RPMI8226 (cell line): ENCODE measurements at places on chromosomes 7 and 10.

DNA sequence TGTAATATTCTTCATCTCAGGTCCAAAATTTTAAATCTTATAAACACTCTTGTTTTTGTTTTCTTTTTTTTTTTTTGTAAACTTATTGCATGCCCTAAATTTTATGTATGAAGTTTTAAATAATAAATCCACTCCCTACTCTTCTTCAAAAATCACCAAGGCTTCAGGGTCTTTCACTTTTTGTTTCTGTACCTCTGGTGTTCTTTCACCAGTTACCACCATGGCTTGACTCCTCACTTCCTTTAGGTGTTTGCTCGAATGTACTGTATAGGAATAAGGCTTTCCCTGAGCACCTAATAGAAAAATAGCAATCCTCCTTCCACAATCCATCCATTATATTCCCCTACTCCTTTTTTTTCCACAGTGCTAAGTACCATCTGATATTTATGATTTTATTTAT, 962.8 kb upstream of the POT1 start:
- no peak for DNase-seq

GRCh38 chr7:20954711-20955619, 168.3 kb upstream of the SP8 start:
- no peak for DNase-seq

DNA sequence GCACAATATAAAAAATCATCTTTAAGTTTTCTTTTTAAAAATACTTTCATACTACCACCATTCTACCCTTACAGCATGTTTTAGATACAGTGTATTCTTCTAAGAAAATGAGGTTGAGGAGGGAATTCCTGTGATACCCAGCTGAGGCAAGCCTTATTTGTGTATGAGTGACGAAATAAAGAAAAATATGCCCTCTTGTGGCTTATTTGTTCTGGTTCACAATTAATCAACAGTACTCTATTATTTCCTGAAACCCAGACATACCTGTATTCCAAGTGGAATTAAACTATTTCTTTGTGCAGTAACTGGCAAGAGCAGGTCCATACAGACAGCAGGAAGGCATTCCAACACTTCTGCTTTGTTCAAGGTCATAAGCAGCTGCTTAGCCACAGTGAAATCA, 4.5 kb upstream of the SEMA3D start:
- no peak for DNase-seq

GRCh38 chr7:150515248-150516147, 826 bp downstream of the GIMAP7 start:
- DNase-seq: no peak

- no peak for DNase-seq
Measured at GRCh38 chr7:138460176-138460648, at the start of gene TRIM24. Gene TRIM24, plus strand, starts transcription at chr7:138460259. Its CDS starts 290 bp downstream, at chr7:138460549.

DNA sequence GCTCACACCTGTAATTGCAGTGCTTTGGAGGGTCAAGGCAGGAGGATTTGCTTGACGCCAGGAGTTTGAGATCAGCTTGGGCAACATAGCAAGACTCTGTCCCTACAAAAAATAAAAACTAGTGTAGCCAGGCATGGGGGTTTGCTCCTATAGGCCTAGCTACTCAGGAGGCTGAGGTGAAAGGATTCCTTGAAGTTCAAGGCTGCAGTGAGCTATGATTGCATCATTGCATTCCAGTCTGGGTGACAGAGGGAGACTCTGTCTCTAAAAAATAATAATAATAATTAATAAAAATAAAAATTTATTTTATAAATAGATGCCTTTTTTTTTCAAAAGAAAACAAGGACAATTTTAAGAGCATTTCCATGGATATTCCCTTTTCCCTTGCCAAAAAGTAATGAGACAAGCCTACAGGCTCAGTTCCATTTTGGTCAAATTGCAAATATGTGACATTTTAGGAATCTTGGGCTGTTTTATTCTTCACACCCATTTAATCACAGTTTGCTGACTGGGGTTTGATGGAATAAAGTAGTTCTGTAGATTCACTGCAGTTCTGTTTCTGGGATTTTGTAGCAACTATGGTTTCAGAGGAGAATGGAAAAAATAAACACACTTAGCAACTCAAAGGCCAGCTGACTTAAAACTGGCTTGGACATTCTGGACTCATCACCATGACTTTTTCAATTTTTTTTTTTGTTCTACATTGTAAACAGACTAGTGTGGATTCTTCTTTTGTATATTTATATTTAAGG, 48.4 kb upstream of the ARHGAP21 start:
- DNase-seq: no peak

DNA sequence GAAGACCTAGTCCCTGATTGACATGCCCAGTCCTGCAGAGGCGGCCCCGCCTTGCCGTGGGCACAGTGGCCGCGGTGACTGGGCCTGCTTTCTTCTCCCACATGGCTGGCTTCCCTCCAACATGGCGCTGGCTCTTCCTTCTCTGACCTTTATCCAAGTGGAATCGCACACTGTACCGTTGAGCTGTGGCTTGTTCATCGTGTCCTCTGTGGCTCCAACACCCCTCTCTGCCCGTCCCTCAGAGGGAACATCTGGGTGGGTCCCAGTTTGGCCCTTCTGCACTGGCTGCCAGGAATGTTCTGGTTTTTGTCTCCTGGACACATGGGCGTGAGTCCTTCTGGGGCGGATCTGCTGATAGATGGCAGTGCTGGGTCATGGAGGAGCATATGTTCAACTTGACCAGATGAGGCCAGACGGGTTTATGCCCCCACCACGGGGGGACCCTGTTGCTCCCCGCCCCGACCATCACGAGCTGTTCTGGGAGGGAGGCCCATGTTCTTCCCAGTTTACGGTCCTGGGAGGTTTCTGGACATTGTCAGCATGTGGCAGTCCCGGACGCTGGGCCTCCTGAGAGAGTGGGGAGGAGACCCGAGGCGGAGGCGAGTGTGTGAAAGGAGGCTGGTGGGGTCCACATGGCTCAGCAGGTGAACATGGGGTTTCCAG, 63.5 kb downstream of the LHPP start:
- peak; percentile 21 for DNase-seq

DNA sequence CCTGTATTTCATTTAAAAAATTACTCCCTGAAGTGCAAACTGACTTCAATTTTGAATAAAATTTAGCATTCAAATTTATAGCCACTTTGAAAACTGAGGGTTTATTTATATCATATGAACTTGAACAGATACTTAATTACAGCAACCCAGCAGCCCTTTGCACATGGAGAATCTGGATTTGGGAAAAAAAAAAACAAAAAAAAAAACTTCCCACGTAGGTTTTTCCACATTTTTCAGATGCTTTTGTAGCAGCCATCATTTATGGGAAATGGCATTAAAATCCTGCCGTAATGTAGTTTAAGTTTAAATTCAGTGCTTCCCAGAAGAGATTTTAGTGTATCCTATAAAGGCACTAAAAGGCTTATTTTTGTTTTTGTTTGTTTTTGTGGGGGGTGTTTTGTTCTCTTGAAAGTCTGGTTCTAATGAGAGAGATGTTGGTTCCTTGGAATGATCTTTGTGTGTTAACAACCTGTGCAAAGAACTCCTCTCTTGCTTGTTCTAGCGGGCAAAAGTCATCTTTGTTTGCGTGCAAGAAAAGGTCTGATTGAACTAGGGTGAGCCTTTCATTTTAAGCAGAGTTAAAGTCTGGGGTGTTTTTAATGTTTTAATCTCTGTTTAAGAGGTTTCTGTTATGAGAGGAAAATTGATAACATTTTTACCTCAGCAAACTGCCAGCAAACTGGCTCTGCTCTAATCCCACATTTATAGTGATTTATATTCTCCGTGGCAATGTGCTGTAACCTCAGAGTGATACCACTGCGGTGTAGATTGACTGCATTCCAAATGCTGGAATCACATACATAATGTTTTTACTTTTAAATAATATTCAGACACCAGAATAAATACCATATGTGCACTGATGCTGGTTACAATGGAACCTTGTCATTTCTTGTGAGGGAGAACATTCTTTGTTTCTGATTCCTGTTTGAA, 105.5 kb downstream of the WNT2 start:
- no peak for DNase-seq

DNA sequence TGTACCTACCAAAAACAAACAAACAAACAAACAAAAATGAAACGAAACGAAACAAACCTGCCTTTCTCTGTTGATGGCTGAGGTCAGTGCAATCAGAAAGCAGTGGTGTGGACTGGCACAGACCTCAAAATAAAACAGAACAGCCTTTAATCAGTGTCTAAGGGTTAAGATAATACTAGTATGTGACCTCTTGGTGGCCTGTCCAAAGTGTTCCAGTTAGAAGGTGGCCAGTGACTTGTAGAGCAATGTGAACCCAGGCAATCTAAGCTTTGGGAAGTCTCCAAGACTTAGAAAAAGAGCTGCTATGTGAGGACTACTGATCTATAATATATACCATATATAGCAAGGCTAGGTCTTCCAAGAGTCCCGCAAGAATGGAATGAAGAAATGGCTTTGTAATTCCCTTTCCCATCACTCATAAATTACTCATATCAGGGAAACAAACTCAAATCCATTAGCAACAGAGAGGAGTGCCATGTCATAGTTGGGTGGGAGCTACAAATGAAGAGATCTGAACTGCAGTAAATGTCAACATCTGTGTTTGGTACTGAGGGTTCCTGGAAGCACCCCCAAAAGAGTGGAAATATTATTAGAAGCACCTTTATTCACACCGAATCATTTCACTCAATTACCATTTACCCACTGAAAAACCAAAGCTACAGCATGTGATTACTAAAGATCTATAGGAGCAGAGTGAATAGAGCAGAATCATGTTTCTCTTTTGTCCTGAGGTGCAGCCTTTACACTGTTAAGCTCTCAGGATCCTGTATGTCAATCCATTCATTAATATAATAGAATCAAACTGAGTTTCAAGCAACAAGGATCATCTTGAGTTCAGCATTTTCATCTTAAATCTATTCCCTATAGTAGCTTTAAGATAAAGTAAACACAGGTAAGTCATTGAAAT, 28.0 kb downstream of the ABLIM1 start:
- no peak for DNase-seq

- peak; percentile 65 for DNase-seq
Measured at GRCh38 chr7:151381348-151382078, 28.3 kb downstream of the WDR86 start.

- no peak for DNase-seq
Measured at GRCh38 chr7:141631525-141631924, 70.4 kb downstream of the DENND11 start.

- no peak for DNase-seq
Measured at GRCh38 chr7:44121761-44122420, 1.5 kb downstream of the POLD2 start.

- DNase-seq: no peak
Measured at GRCh38 chr7:347644-348479, 57.9 kb downstream of the FOXL3 start.

DNA sequence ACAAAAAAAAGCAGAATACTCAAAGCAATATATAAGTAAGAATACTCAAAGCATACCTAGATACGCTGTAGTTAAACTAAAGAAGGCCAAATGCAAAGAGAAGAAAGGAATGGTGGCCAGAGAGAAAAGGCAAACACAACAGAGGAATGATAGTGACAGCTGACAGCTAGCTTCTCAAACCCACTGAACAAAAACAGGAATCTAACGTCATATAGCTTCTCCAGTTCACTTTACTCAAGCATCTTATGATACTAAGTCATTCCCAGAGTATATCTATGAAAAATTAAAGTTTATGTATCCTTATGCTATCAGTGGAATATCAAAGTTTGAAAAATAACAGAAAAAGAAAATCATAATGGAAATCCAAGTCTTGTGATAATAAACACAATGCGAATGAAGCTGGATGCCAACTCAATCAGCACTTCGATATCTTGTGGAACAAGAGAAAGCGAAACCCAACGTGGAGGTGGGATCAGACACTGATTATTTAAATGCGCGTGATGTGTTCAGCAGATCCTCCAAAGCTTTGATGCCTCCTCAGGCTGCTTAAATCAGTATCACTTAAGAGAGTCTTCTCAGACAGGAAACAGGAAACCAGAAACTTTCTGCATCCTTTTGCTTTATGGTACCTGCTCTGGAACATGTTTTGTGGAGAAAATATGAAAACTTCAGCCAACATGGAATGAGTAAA, 102.8 kb downstream of the PIP4K2A start:
- no peak for DNase-seq

DNA sequence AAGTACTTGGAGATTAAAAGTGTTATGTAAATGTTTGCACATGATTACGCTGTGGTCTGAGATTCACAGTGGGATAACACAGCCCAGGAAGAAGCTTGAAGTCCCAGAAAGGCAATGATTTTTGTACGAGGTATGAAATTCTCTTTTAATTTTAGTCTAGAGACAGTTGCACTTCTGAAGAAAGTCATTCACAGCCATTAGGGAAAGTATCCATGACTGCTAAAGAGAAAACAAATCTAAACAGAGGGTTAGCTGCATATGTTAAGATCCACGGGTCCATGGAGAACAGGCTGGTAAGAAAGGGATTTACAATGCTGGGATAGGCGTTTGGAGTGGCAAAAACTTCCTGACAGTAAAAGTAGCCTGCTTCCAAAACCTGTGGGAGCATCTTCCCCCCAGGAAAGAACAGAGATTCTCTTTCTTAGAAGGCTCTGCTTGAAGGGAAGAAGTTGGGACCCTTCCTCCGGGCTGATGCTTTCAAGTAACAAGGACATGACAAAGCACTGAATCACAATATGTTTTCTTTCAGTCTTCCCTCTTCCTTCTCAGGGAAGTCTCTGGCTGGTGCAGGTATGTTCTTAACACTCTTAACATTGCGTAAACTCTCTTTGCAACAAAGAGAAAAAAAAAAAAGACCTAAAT, 220.8 kb upstream of the CELF2 start:
- DNase-seq: no peak

- no peak for DNase-seq
Measured at GRCh38 chr10:13674645-13675588, 88.2 kb downstream of the PRPF18 start.

- DNase-seq: no peak
Measured at GRCh38 chr10:78588194-78588811, 480.5 kb upstream of the ZMIZ1 start.

GRCh38 chr7:128986609-128987008, 48.9 kb downstream of the IRF5 start:
- DNase-seq: no peak
